ENCODE measurements at places on chromosomes 12 and 14.

DNA sequence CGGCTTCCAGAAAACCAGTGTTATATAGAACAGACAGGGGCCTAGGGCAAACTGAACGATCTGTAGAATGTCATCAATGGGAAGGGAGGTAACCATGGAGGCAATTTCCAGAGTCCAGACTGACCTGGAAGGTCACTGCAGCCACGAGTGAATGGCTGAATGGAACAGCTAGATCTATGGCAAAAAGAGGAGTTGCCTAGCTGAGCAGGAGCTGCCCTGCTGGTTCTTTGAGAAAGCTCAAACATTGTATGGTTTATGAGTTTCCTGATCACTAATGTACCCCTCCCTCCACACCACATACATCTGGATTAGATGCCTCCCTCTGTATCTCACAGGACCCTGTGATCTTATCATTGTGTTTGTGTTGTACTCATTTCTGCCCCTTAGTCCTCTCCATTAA, 1.0 kb upstream of the RERG start:
- DNase-seq, result no peak

DNA sequence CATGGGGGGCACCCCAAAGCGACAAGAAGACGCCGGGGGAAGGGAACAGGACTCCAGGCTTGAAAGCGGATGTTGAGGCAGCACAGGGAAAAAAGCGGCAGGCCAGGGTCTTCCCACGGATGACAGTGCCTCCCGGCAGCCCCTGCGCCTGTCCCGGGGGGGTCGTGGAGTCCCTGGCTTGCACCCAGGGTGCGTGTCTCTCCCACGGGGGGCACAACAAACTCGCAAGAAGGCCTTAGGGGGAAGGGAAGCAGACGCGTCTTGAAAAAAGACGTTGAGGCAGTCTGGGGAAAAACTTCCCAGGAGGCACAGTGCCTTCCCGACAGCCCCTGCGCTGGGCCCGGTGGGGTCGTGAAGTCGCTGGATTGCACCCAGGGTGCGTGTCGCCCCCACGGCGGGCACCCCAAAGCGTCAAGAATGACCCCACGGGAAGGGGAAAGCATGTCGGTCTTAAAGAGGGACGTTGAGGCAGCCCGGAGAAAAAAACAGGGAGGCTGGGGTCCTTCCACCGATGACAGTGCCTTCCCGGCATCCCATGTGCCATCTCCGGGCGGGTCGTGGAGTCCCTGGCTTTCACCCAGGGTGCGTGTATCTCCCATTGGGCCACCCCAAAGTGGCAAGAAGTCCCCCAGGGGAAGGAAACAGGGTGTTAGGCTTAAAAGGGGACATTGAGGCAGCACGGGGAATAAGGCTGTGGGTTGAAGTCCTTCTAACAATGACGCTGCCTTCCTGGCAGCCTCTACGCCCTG, 159.9 kb upstream of the ALG10B start:
- DNase-seq, result no peak

GRCh38 chr12:114529966-114530365, 124.0 kb upstream of the TBX5 start:
- no peak for DNase-seq

DNA sequence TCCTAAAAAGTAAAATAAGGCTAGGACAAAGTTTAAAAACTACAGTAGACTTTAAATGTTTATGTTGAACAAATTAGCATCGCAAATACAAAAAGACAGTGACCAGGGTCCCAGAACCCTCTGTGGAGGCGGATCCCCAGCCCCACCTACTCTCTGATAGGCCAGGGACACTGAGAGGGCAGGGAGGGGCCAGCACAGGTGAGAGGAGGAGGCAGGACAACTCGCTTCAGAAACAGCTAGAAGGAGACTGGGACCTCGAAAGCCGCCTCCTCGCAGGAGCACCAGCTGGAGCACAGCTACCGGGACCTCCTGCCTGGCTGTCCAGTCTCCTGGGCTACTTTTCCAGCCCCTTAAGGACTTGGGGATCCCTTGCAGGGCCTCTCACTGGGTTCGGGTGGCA, 992 bp downstream of the DNAH10 start:
- no peak for DNase-seq

DNA sequence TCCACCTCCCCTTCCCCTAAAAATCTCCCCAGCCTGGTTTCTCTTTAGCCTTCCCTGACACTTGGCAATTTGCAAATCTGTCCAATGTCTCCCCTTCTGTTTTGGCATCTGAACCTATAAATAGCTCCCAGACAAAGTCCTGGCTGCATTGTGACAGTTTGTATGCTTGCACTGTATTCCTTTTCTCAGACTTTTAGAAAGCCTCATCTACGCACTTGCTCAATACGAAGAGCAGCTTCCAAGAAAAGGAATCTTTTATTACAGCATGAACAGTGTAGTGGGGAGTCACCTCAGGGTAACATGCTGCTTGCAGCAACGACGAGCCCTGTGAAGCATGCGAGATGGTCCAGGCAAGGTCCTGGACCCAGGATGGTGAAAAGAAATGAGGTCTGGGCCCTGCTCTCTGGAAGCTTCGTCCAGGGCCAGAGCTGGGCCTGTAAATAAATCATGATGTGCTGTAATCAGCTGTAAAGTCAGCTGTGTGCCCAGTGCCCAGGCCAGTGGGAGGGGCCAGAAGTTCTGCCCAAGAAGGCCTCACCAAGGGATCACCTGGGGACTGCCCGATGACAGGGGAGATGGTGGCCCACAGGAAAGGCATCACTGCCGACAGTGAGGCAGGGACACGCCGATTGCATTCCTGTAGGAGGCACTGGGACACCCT, 88.3 kb downstream of the RIN3 start:
- DNase-seq, result no peak

DNA sequence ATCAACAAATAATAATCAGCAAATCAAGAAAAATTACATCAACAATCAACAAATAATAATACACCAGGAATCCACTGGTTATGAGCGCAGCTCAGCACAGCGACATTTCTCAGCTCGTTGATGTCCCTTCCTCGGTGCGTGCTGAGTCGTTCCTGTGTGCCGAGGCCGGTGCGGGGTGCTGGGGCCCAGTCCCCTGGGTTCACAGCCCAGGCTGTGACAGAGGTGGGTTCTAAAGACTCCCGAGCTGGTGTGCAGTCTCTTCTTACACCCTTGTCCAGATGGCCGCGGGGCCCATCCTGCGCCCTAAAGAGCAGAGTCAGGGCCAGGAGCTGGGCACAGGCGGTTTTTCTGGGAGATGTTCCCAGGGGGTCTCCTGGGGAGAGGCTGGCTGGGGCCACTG, 26.9 kb upstream of the TRAF3 start:
- no peak for DNase-seq

DNA sequence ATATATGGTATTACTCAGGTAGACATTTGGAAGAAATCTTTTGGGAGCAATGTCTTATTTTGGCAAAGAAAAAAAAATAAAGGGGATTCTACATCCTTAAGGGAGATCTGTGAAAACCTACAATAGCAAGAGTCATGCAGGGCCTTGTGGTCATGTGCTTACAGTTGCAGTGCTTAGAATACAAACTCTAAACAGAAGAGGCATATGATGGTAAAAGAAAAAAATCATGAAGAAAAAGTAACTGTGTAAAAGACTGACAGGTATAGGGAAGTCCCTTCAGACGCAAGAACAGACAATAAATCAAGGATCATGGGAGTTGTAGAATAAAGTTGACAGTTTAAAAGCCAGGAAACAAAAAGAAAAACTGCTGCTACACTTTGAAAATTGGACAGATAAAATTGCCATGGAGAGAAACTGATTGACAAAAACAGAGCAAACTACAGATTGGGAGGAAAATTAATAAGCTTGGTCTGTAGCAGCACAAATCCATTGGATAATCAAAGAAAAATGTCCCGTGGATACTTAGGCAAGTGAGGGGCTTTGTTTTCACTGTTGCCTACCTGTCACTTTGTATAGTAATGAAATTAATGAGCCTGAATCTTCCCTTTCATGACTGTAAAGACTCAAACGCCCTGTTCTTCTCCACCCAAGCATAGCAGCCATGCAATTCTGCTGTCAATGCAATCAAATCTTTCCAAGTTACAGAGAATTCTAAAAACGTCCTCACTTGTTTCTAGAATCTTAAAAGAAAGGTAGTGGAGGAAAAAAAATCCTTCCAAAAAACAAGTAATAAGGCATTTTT, 402.0 kb downstream of the SYT1 start:
- no peak for DNase-seq

DNA sequence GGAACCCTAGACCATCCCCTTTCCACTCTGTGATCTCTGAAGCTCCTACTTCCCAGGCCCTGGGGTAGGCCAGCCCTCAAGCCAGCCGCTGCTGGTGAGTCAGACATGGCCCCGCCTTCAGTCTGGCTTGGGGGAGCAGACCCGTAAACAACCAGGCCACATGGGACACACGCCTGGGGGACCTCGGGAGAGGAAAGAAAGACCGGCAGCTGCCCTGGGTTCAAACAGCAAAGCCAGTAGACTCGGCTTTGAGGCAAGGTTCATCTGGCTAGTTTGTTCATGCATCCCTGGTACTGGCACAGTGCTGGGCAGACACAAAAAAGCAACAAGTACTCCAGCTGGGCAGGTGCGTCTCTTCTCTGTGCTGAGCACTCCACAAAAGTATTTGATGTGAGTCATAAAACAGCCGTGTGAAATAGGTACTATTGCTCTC, 101.9 kb downstream of the SETD3 start:
- no peak for DNase-seq

- DNase-seq, result peak; percentile 39
These were observed 51.0 kb downstream of the BMAL2 start for GRCh38 chr12:27383429-27384260.

DNA sequence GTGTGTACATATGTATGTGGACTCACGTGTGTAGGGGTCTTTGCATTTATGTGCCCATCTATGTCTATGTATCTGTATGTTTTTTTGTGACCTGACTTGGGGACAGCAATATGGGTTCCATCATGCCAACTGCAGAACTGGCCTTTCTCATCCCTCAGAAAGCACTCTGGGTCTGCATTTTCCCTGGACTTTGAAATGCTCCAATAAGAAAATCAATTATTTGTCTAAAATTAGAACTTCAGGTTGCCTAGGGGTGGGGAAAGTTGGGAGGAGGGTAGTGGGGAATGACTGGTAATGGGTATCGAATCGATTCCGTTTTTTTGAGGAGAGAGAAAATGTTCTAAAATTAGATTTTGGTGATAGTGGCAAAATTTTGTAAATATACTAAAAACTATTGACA, 140.8 kb upstream of the NOS1 start:
- no peak for DNase-seq

- no peak for DNase-seq
These were observed 17.9 kb upstream of the CLEC7A start for GRCh38 chr12:10147714-10148403.

DNA sequence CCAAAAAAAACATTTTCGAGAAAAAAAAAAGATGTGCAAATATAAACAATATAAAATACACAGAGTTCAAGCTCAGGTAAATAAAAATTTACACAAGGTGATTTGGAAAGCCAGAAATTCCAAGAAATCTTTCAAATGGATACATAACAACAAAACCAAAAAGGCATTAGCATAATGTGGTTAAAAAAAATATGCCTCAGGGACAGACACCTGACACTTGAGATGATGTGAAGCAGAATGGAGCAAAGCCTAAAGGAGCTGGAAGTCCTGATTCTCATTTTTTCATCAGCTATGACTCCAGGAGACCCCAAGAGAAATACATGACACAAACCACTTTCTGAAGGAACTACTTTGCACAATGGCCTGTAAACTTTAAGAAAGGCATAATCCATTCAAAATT, 98.6 kb downstream of the PPP2R5E start:
- DNase-seq, result no peak

GRCh38 chr12:538731-539539, 79.2 kb downstream of the B4GALNT3 start:
- no peak for DNase-seq

DNA sequence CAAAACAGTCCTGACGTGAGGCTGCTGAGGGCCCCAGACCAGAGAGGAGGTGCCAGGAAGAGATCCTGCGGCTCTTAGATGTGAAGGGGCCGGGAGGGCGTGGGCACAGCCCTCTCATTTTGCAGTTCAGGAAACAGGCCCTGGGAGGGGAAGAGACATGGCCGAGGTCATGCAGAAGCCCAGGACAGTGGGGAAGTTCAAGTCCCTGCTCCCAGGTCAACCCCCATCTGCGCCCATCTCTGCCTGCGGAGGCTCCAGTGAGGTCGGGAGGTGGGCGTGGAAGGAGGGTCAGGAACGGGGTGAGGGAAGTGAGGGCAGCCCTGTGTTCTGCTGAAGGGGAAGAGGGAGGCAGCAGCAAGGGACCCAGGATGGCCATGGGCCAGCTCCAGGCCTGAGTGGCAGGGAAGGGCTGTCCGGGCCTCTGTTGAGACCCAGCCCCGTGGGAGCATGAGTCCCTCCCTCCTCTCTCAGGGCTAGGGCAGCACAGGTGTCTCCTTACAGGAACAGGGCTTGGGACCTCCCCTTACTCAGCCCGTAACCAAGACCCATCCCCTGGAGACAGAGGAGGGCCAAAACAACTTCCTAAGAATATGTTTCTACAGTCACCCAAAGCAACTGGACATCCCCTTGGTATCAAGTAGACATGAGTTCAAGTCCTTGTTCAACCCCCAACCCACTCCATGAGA, 90.8 kb downstream of the LGMN start:
- no peak for DNase-seq

GRCh38 chr12:40898505-40898904, 206.3 kb downstream of the CNTN1 start:
- no peak for DNase-seq

DNA sequence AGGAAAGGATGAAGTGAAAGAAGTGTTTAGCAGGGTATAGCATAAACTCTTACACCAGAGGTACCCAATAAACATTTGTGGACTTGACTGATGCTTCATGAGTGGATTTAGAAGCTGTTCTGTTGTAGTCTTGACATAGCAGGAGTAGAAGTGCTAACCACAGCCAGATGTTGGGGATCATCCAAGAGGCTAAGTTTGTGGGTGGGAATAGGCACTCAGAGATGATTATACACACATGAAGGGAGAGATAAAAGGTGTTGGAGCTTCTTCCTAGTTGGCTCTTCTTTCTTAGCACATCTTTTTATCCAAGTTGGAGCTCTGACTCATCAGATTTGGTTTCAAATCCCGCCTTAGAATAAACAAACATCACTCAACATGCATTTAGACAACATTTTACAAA, 166.7 kb upstream of the E2F7 start:
- peak; percentile 25 for DNase-seq

DNA sequence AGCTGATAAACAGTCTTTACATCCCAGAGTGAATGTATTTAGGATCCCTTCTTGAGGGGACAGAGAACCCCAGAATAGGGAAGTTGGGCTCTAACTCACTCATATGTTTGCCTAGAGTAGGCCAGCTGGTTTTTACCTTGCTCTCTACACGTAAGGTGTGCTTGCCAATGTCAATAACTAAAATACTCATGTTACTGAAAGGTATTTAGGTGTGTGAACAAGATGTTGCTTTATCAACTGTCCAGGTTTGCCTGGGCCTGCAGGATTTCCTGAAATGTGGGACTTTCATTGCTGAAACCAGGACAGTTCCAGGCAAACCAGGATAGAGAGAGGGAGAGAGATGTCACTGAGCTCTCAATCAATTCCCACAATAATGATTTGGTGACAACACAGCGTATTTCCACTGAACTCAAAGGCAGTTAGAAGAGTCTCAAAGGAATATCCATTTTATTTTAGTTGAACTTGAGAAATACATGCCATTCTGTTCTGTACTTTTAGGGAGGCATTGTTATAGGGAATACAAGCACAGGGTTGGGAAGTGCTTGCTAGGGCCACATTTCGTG, 171.7 kb downstream of the NRXN3 start:
- DNase-seq, result no peak

Measured in right hindlimb (tissue), 1 donor.